ENCODE measurements at places on chromosomes 7 and 10.

DNA sequence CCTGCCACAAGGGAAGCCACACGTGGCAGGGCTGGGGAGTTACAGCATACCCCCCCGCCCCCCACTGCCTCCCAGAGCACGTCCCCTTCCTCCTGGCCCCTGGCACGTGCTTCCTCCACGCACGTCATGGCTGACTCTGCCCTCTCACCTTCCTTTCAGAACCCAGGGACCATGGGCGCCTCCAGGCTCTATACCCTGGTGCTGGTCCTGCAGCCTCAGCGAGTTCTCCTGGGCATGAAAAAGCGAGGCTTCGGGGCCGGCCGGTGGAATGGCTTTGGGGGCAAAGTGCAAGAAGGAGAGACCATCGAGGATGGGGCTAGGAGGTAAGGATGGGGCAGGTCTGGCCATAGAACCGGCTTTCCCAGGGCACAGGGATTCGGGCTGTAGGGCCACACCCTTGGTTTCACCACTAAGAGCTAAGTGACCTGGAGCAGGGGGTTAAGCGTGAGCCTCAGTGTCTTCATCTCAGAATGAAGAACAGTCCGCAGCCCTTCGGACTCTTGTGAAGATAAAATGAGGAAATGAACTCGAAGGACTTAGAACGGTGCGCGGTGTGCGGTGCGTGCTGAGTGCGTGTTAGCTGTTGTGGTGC is 2.5 kb downstream of the NUDT1 start:
- no peak for DNase-seq

DNA sequence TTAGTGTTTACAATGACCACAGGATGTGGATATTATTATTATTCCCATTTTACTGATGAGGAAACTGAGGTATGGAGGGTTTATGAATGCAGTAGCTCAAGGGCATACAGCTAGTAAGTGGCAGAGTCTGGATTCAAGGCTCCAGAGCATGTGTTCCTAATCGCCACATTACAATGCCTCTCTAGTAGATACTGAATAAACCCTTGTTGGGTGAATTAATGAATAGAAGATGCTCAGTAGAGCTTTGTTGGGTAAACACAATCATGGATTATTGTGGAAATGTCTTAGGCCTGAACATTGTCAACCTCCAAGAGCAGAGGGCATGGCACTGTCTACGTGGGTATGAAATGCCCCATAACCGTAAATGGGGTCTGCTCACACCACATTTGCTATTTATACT is 545.3 kb downstream of the LRMDA start:
- no peak for DNase-seq

GRCh38 chr10:105743343-105744056 is 1102.4 kb downstream of the SORCS3 start:
- no peak for DNase-seq

- DNase-seq: no peak
These were observed 664.8 kb upstream of the SEMA3D start for GRCh38 chr7:85851571-85852193.

GRCh38 chr7:55573234-55573900 is 1.1 kb upstream of the VOPP1 start:
- no peak for DNase-seq

- no peak for DNase-seq
These were observed 22.7 kb upstream of the GTF2IRD1 start for GRCh38 chr7:74430961-74431466.

GRCh38 chr10:90138844-90139243 is 437.5 kb downstream of the KIF20B start:
- DNase-seq: no peak

DNA sequence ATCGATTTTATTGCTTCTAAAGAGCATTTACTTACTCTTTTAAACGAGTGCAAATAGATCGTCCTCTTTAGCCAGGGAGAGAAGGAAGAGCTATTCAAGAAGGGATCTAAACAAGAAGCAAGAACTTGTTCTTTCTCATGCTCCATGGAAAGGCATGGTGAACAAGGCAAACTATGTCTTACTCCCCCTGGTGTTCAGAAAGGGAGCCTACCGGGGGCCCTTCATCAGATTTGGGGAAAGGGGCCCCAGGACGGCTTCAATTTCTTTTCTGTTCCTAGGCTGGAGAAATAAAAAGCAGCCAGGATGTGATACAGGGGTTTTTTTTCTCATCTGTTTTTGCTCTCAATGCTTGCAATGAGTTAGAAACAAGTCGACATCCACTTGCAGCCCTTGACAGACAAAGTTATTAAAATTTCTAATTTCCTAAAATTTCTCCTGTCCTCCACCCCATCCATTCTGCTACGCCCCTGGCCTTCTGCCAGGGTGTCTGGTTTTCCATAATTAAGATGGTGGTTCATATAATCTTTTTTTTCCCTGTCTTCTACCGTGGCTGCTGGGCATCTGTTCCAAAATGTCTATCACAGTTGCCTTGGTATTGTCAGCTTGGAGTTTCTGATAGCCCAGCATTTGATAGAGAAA is 214.4 kb downstream of the CREB5 start:
- no peak for DNase-seq

- no peak for DNase-seq
These were observed 63.4 kb downstream of the DAGLB start for GRCh38 chr7:6384327-6384726.

DNA sequence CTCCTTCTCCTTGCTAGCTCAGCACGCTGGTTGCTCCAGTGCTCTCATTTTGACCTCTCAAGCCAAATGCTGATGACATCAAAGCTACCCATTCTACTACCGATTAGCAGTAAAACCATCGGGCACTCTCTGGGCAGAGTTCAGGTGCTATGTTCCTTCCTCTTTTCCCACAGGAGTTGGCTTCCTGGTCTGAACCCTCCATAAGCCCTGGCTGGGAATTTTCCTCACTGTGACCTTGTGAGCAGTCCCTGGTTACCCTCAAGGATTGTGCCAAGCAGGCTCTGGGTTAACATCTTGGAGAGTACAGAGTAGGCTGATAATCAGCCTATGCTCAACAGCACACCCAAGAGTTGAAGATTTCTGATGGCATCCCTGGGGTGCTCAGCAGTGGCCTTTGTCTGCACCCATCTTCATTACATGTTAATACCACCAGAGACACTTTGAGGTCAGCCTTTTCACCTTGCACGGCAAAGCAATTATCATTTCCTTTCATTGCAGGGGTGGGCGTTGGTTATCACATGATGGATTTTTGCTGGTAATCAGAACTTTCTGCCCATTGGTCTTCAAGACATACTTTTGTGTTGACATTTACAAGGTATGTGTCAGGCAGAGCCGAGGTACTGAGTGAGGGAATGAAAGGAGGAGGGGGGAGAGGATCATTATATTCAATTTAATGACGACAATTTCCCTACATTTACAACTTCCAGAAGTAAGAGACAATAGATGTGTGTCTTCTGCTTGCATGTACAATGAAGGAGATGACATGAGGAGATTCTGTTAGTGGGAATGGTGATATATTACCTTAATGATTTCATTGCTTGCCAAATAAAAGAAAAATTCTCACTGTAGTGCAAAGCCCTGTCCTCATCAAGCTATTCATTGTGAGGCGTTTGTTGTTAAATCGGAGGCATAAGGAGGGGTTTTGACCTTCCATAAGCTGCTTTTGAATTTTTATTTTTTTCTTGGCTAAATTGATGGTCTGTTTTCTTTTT is 452.0 kb downstream of the LRMDA start:
- DNase-seq: no peak

- no peak for DNase-seq
These were observed 1149.5 kb upstream of the POT1 start for GRCh38 chr7:126079151-126079550.

DNA sequence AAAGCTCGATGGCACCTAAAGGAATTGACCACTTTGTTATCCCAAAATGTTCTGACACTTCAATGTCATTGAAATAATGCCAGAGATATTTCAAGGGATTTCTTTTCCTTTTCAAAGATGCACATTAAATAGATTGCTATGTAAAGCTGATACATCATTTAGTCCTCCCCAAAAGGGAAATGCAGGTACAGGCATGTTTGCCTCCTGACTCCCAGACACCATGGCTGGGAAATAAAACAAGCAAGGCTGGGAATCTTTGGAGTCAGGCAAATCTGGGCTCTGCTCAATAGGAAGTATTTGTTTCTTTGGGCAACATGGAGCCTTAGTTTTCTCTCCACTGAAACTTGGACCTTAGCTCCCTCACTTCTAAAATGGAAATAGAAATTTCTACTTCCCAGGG is 230.8 kb upstream of the LRRTM3 start:
- DNase-seq: no peak

DNA sequence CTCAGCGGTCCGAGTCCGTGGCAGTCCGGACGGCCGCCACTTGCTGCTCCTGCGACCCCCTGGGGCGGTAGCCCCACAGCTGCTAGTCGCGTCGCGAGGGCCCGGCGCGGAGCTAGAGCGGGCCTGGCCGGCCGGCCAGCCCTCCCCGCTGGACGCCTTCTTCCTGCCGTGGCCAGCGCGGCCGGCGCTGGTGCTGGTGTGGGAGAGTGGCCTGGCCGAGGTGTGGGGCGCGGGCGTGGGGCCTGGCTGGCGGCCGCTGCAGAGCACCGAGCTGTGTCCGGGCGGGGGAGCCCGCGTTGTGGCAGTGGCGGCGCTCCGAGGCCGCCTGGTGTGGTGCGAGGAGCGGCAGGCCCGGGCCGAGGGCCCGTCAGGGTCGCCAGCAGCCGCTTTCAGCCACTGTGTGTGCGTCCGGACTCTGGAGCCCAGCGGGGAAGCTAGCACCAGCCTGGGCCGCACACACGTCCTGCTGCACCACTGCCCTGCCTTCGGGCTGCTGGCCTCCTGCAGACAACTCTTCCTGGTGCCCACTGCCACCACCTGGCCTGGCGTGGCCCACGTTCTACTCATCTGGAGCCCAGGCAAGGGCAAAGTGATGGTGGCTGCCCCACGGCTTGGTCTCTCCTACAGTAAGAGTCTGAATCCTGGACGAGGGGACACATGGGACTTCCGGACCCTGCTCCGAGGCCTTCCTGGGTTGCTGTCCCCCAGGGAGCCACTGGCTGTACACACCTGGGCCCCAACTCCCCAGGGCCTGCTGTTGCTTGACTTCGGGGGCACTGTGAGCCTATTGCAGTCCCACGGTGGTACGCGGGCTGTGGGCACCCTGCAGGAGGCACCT is 631 bp downstream of the HPS6 start:
- no peak for DNase-seq

Measured in epithelial cell of prostate (primary cell).